Fibroblast of lung (primary cell): ENCODE measurements at places on chromosomes 2 and 18.

DNA sequence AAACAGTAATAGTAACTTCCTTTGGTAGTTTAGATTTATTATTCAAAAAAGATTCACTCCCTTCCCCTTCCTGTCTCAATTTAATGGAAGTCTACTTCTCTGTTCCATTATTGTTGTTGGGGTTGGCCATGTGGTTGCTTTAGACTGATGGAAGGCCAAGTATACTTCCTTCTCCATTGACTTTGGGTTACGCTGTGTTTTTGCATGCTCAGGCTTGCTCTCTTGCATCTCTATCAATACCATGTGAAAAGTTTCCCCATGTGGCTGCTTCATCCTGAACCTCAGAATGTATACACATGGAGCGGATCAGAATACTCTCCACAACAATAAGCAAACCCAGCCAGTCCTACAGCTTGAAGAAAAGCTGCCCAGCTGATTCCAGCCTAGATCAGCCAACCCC, 20.3 kb downstream of the CFAP210 start:
- no peak for DNase-seq

DNA sequence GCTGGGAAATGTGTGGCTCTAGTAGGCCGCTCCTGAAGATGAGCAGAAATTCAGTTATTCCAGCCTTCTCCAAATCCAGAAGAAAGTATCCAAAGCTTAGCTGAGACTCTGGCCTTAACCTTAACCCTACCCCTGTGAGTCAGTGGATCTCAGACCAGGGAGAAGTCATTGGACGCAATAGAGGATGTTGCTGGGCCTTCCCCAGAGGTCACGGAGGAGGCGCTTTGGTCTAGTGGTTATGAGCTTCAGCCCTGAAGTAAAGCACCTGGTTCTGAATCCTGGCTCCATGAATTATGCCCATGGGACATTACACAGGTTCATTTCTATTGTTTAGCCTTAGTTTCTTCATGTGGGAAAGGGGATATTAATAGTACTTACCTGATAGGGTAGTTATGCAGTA, 24.0 kb downstream of the PKDCC start:
- DNase-seq: no peak

- DNase-seq: no peak
Observed at GRCh38 chr2:111656894-111657293, 227.1 kb downstream of the ANAPC1 start.

- DNase-seq: peak; percentile 79
Observed at GRCh38 chr2:23497063-23497462, 112.1 kb downstream of the KLHL29 start.

GRCh38 chr2:26534098-26534864, 56.4 kb upstream of the OTOF start:
- DNase-seq: no peak

- no peak for DNase-seq
Observed at GRCh38 chr2:172674034-172674967, 61.3 kb upstream of the RAPGEF4 start.
